ENCODE measurements at places on chromosomes 7 and 10. TPM values are rescaled to one million over a fixed set of nuclear protein-coding genes. Genes with fewer than 3 reads are reported as not detected.

Gene GIMAP6
- not detected for total RNA-seq

DNA sequence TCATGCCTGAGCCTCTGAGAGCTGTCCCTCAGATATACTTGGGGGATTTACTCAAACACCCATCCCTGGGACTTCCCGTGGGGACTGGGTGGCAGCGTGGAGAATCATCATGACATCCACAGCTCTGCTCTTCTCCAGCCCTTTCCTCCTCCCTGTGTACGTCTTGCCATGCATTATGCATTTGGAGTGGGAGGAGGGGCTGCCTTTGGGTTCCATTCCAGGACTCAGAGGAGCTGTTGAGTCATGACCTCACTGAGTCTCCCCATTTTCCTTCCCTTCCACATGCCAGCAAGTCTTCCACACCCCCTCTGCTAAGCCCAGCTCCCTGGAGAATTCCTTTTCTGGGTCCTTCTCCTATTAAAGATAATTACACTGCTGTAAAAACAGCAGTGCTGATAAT, 480.7 kb downstream of the SORCS3 start:
- DNase-seq: no peak

DNA sequence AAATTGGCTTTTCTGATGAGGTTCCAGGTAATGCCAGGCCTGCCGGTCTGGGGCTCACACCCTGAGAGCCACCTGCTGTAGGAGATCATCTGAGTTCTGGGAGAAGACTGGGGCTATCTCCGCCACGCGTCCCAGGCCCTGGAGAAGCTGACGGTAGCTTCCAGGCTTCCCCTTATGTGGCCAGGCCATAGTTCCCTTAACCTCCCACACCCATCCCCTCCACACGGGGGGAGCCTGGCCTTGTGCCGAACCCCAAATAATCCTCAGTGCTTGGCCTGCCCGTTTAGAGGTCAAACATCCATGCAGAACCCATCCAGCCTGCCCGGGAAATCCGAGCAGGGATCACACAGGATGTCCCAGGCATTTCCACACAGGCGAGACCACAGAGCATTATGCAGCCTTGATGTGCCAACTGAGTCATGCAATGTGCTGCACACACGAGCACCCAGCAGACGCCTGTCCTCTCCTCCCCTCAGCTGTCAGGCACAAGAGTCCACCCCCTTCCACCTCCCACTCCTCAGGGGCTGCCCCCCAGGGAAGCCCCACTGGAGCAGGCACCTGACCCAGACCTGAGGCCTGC, 176.2 kb downstream of the PRKAG2 start:
- DNase-seq: no peak

DNA sequence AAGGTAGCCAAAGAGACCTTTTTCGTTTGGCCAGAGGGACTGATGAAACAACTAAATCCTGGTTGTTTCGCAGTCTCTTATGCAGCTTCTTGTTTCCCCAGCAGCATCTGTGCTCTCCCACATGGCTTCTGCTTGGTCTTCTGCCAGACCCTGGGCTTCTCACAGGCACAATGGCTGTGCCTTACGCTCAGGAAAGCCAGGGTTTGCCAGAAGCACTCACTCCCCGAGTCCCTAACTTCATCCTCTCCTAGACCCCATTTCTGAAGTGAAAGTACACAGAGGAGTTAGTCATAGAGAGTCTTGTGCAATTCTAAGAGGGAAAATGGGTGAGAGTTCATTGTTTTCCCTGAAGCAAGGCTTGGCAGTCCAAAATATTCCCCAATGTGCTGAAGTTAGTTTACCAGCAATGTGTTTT, 121.7 kb downstream of the EVX1 start:
- peak; percentile 85 for DNase-seq

DNA sequence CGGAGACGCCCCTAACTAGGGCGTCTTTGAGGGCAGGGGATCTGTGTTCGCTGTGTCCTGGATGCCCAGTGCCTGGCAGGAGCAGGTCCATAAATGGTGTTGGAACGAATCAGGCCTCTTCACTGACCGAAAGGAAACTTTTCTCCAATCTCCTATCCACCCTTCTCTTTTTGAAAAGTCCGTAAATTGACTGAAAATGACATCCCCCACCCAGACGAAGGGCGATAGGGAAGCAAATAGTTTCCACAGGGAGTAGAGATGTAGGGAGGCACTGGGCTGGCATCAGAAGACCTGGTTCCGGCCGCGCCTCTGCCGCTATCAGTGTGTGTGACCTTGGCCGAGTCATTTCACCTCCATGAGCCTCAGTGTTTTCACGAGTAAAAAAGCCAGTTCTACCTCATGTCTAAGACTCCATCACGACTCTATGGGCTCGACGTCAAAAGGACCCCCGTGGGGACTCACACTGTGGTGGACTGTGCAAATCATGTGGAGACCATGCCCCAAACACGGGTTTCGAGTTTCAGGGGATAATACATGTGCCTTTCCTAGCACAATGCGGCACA, 497 bp upstream of the RAB11FIP2 start:
- DNase-seq: no peak

DNA sequence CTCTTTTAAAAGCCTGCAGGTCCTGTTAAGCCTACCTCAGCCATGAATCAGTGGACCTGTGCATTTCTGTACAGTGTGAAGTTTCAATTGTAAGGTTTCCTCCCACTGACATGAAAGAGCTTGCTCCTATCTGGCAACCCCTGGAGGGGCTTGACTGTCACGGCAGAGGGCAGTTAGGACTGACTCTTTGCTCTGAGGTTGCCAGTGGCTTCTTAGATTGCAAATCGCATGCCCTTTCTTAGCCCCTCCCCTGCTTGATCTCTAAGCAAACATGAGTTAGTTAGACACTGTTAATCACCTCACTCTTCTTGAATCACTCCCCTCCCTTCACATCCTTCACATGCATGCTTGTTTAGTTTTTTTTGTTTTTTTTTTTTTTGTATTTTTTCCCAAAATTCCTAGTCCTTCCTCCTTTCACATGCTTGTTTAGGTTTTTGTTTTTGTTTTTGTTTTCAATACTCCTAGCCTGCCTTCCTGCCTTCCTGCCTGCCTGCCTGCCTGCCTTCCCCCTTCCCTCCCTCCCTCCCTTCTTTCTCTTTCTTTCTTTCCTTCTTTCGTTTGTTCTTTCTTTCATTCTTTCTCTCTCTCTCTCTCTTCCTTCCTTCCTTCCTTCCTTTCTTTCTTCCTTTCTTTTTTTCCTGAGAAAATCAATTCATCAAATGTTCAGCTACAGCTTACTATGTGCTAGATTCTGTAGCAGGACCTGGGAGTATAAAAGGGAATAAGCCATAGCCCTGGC, 6.0 kb upstream of the HIPK2 start:
- no peak for DNase-seq

GRCh38 chr7:33485747-33486493, 356.6 kb downstream of the BBS9 start:
- no peak for DNase-seq

Gene GLCCI1
- 6.9 TPM for total RNA-seq

Gene SCART1
- 4.2 TPM for total RNA-seq

GRCh38 chr7:104174798-104175197, 33.0 kb downstream of the ORC5 start:
- no peak for DNase-seq

- no peak for DNase-seq
These were observed 175.7 kb upstream of the INHBA start for GRCh38 chr7:41878309-41879295.

Gene PTN
- total RNA-seq: 25.1 TPM

DNA sequence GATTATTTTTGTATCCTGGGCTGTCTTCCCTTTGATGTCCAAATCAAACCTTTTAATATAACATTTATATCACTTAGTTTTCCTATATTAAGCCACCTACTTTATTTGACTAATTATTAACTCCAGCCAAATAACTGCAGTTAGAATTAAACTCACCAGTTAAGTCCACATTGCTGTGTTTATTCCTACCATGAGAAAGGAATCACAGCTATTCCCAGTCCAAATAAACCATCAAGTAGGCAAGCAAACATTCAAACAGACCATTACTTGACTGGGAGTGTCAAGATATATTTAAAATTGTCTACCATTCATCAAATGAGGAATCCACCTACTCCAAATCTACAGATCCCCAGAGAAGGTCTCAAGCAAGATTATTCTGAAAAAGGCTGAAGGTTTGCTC, 22.4 kb downstream of the PDE1C start:
- DNase-seq: no peak

Gene ARHGEF35
- total RNA-seq: 0.97 TPM

Gene CLRN3
- not detected for total RNA-seq

DNA sequence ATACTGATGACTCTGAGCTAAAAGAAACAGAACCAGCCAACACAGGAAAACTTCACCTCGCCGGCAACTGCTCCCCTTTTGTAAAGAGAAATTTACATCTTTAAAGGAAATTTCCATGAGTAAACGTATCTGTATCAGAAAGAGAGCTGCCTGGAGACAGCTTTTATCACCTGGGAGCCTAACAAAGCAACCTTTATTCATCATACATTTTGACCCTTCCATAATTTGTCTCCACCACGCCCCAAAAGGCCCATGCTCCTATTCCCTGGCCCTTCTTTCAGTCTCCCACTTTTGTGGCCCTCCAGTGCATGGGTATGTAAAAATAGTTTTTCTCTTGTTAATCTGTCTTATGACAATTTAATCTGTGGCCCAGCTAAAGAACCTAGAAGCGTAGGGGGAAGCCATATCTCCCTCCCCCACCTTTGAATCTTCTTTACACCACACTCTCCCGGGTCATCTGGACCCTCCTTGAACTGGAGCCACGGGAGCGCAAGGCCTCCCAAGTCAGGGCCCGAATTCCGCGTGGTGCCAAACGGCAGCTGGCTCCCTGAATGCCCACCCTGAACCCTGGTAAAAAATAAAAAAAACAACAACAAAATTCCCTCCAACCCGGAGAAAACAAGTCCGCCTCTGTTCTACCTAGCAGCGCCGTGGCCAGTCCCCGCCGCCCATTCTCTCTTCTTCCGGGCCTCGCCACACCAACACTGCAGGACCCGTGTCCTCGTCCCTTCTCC, 15.4 kb upstream of the FKBP9 start:
- no peak for DNase-seq

Gene ANKRD22
- not detected for total RNA-seq

Gene ASAH2
- total RNA-seq: 1.6 TPM

Gene ALOX5
- not detected for total RNA-seq

Gene WASHC2C
- total RNA-seq: 55.7 TPM

DNA sequence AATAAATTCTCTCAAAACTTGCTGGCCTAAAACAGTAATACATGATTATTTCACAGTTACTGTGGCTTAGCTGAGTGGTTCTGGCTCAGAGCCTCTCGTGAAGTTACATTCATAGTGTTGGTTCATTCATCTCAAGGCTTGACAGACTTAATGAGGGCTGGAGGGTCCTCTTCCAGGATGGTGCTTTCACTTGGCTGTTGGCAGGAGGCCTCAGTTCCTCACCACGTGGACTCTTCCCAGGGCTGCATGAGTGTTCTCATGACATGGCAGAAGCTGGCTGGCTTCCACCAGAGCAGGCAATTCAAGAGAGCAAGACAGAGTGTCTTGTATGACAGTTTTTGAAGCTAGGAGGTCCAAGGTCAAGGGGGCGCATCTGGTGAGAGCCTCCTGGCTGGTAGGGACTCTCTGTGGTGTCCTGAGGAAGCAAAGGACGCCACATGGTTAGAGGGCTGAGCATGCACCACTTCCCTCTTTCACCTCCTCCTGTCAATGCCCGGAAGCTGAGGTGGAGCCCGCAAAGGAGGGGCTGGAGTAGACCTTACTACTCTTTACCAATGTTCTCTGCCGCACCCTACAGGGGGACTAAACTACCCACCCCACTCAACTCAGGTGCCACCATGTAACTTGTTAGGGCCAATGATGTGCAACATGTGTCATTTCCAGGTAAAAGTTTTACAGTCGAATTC, 58.2 kb upstream of the YAE1 start:
- no peak for DNase-seq

DNA sequence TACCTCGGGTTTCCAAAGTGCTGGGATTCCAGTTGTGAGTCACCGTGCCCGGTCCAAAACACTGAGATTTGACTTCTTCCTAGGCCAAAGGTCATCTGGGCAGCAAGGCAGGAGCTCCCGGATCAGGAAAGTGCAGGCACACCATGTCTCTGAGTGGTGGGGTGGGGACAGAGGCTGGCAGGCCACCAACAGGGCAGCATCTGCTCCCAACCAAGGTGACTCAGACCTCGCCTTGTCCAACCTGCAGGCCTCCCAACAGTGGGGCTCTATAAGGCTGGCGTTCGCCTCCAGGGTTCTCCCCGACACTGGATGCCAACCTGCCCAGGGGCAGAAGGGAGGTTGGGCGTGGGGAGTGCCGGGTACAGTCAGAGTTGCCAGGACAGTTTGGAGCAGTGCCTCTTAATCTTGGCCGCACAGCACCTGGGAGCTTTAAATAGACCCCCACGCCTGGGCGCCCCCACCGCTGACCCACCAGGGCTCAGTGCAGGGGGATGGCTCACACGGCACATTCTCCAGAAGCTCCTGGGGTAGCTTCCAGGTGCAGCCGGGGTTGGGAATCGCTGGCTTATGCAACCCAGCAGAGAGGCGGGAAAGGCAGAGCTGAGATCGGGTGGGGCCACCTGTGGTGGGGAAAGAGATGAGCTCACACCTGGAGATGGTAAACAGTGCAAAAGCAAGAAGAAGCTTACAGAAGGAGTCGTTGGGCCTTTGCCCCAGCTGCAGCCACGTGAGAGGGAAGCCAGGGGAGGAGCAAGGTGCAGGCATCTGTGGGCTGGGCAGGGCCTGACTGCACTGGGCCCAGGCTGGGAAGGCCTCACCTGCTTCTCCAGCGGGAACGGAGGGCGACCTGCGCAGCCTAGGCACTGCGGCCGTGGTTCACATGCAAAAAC, 10.9 kb downstream of the CALML5 start:
- DNase-seq: no peak

Gene UCN3
- total RNA-seq: not detected

DNA sequence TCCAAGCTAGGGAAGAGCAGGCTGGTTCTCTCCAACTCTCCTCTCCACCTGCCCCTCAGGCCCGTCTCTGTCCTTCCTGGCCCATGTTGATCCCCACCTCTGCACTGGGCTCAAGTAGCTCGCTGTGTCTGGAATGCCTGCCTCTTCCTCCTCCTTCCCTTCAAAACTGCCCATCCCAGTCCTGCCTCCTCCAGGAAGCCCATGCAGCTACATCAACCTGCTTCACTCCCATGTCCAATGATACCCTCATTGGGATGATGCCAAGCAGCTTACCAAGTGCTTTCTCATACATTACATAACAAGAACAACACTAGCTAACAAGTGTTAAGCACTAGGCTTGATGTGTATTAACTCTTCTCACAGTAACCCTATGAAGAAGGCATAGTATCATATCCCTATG, 8.2 kb downstream of the ASB10 start:
- DNase-seq: no peak

DNA sequence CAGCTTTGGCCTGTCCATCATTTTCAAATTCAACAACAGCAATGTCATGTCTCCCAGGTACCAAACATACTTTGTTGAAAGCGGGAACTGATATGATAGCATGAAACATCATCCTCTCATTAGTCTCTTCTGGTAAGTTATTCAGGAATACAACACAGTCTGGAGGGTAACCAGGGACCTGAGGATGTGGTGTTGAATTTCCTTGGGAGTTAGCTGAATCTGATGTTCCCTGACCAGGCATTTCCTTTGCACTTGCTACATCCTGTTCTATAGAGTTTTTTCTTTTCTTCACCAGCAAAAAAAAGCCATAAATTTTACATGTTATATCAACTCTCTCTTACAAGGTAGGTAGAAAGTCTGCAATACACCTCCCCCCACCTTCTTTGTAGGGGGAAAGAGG, 97.8 kb upstream of the AFAP1L2 start:
- DNase-seq: no peak

Gene LIPM
- not detected for total RNA-seq

Gene AOC1
- not detected for total RNA-seq
